ENCODE measurements at places on chromosomes 12 and 14. TPM values are rescaled to one million over a fixed set of nuclear protein-coding genes. Genes with fewer than 3 reads are reported as not detected.

The FGD6 gene
- polyA plus RNA-seq, result 9.9 TPM

The OAS1 gene
- polyA plus RNA-seq, result 15.5 TPM

The BCL2L14 gene
- polyA plus RNA-seq, result 0.58 TPM

The ALX1 gene
- polyA plus RNA-seq, result 55.4 TPM

The PTHLH gene
- polyA plus RNA-seq, result 1.3 TPM

The CLEC1A gene
- polyA plus RNA-seq, result 3.7 TPM

The RNF212B gene
- polyA plus RNA-seq, result 1.9 TPM

- DNase-seq, result no peak
Observed at GRCh38 chr12:86256163-86256562, at the start of gene MGAT4C. Gene MGAT4C (minus strand): TSS chr12:86256391.

- DNase-seq, result peak; percentile 44
Observed at GRCh38 chr12:1691123-1692007, 495 bp downstream of the ADIPOR2 start.

- DNase-seq, result no peak
Observed at GRCh38 chr14:92587700-92588085, 74.1 kb downstream of the RIN3 start.

DNA sequence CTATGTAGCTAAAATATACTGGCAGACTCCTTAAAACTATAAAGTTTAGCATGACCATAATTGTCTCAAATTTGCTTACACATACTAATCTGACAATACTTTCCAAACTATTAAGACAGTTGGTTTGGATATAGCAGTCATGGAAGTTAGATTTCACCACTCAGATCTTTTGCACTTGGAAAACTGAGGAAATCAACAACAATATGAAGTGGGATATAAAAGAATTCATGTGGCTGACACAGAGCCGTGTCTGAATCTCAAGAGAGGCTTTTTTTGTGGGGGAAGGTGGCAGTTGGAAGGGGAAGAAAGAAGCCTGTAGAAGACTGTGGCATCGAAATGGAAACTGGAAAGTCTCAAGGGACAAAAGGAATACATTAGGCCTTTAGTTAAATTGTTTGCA is 166.6 kb upstream of the FLRT2 start:
- DNase-seq, result no peak

GRCh38 chr12:104182144-104182543 is 33.4 kb upstream of the TXNRD1 start:
- no peak for DNase-seq

- DNase-seq, result no peak
Observed at GRCh38 chr12:23066095-23066494, 441.1 kb downstream of the ETNK1 start.

DNA sequence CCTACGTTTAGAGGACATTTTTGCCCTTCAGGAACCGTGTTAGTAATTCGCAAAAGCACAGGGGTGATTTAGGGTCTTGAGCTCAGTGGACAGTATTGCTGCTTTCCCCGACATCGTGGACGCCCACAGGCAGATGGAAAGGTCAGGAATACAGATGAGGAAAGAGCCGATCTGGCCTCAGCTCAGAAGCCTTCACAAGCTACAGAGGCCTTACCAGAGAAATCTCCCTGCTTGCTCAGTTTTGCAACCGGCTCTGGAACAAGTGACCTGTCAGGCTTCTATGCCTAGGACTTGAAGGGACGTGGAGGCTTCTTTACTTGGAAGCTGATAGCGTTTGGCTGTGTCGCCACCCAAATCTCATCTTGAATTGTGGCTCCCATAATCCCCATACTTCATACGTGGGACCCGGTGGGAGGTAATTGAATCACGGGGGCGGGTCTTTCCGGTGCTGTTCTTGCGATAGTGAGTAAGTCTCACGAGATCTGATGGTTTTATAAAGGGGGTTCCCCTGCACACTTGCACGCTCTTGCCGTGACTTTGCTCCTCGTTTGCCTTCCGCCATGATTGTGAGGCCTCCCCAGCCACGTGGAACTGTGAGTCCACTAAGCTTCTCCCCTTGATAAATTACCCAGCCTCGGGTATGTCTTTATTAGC is 332.5 kb downstream of the MED13L start:
- DNase-seq, result no peak

DNA sequence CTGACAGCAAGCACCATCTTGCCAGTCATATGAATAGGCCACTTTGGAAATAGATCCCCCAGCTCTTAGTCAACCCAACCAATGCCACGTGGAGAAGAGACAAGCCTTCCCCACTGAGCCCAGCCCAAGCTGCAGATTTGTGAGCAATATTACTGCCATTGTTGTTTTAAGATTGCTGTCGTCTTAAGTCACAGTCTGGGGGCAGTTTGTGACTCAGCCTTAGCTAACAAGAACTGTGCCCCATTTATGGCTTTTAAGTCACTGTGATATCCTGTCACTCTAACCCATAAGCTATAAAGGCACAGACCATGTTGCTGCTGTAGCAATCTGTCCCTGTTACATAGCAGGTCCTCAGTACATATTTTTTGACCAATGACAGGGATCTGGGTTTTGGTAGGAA is 464.2 kb downstream of the MED13L start:
- no peak for DNase-seq

DNA sequence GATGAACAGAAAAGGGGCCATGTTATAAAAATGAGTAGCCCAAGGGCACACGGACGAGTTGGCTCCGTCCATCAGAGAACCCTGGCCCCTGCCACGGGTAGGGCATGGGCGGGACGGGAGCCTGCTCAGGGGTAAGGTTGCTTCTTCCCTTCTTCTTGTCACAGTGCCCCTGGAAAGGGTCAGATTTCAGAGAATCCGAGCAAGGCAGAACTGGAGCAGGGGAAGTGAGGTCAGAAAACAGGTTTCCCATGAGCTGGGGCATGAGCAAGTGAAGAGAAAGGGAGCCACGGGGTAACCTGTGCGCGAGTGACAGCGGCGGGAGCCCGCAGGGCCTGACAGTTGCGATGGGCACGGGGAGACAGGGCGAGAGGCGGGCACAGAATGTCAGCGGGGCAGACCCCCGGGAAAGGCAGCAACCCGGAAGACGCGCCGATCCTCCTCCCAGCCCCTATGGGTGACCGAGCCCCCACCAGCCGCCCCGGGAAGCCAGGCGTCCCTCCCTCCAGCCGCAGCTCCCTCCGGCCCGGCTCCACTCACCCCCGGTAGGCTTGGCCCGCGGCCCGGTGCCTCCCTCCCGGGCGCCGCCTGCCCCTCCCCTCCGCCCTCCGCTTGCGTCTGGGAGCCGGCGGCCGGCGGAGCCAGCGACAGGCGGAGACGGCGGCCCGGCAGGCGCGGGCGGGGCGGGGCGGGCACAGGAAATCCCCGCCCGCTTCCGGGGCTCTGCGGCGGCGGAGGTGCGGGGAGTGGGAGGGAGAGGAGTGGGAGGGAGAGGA is at the start of gene ZNF641:
Gene ZNF641, minus strand, starts transcription at position 671 of the 773 bp plus-strand sequence. CDS start 2,829 bp downstream, outside the sequence.
- peak; percentile 59 for DNase-seq

DNA sequence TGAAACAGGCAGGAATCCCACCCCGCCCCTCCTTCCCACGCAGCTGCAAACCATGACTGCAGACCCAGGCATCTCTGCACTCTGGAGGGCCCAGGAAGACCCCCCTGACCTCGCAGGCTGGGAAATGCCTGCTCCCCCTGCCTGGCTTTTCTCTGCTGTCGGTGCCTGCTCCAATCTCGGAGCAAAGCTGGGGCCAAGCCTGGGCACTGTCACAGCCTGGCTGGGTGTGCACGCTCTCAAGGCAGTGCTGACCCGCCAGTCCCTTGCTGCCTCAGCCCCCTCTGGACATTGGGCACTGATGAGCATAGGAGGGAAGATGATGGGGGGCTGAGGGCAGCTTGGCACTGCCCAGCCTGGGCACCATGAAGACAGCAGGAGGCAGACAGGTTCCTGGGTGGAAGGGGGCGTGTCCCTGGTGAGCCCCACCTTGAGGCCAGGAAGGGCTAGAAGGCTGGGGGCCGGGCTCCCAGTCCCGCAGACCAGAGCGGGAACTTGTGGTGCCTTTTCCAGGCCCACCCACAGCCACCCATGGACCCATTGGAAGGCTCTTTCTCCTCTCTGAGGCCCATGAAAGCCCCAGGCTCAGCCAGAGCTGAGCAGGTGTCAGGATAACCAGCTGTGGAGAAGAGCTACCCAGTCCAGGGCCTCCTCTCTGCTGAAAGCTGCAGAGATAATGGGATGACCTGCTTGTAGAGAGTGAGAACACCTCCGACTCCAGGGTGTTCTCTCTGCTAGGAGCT is 10.7 kb upstream of the ZNF605 start:
- DNase-seq, result no peak

- peak; percentile 11 for DNase-seq
Observed at GRCh38 chr12:106345746-106346145, 11.8 kb upstream of the POLR3B start.

GRCh38 chr12:90515199-90516175 is 439.5 kb downstream of the CCER1 start:
- DNase-seq, result no peak

GRCh38 chr14:97777622-97778355 is 980.6 kb downstream of the VRK1 start:
- no peak for DNase-seq

DNA sequence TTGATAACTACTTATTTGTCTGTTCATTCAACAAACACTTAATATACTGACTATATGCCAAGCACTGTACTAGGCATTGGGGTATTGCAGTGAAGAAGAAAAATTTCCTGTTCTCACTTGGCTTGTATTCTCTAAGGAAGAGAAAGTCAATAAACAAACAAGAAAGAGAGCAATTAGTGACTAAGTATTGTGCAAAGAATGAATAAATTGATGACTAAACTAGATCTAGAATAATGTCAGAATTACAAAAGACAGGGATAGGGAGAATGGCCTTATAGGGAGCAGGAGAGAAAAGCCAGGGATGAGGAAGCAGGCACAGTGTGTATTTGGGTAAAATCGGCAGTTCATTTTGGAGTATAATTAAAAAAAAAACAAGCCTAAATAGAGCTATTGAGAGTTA is 4.2 kb upstream of the LIN7A start:
- no peak for DNase-seq

DNA sequence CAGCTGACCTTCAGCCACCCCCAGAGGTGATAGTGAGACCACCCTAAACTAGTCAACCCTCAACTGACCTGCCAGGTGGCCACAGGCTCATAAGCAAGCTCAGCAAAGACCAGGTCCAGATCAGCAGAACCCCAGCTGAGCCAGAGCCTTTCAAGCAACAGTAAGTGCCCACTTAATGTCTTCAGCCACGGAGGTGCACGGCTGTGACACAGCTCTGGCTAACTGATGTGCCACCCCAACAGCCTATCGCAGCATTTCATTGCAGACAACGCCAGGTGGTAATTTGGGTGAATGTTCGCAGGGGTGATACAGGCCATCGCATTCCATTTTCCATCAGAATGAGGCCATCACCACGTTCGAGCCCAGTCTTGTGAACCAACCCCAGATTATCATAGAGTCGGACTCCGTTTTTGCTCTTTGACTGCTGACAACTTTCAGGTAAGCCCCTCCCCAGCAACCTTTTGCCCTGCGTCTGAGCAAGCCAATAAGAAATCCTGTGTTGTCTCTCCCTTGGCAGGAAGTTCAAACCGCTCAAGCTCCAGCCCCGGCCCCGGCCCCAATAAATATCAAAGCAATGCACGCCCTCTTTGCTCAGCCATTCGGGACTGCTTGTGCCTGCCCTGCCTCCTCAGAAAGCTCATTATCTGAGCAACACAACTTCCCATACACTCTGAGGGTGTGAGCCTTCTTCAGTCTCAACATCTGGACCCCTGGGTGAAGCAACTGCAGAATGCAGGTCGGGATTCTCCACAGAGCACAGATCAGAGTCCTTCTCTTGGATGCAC is 44.4 kb downstream of the JAG2 start:
- DNase-seq, result no peak

- DNase-seq, result no peak
Observed at GRCh38 chr12:110744151-110744571, 1.5 kb upstream of the PPP1CC start.

DNA sequence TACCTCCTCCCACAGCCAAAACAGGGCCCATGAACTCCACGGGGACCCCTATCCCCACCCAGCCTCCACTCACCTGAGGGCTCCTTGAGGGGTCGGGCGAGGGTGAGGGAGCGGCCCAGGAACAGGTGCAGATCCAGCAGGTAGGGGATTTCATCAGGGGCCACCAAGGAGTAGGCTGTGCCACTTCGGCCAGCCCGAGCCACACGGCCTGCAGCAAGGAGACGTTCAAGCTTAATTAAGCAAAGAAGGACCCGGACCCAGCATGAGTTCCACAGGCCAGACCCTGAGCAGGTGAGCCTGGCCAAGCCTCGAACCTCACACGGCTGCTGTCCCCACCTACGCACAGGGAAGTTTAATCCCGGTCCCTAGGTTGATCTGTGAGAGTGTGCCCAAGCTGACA is 15.6 kb downstream of the DDX54 start:
- no peak for DNase-seq

DNA sequence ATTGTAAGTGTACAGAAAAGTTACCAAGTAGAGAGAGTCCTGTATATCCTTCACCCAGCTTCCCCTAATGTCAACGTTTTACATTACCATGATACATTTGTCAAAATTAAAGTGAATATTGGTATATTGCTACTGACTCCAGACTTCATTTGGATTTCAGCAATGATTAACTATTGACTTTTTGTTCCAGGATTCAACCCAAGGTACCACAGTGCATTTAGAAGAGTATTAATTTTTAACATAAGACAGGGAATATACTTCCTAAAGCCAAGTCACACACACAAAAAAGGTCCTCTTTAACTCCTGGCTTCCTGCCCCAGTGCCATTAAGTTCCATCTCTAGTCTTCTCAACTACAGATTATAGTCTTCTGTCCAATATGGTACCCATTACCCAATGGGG is 75.5 kb upstream of the RBM19 start:
- DNase-seq, result no peak

- DNase-seq, result no peak
Observed at GRCh38 chr12:113222730-113223531, 1.7 kb downstream of the TPCN1 start.

DNA sequence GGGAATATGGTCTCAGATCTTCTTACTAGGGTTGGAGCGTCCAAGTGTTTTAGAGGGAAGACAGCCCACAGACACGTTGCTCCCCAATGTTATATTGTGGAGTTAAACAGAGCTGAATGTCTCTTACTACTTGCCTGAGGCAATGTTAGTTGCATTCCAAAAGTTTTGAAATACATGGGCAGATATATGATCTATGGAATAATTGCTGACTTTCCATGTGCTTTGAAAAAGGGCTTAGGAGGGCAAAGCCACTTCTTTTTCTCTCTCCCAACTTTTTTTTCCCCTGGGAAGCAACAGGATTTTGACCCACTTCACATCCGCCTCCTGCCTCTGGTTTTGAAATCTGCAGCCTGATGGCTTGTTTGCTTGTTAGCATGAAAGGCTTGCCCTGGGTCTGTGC is 33.7 kb upstream of the PAX9 start:
- no peak for DNase-seq

GRCh38 chr14:28542040-28542439 is 224.5 kb upstream of the FOXG1 start:
- DNase-seq, result no peak

DNA sequence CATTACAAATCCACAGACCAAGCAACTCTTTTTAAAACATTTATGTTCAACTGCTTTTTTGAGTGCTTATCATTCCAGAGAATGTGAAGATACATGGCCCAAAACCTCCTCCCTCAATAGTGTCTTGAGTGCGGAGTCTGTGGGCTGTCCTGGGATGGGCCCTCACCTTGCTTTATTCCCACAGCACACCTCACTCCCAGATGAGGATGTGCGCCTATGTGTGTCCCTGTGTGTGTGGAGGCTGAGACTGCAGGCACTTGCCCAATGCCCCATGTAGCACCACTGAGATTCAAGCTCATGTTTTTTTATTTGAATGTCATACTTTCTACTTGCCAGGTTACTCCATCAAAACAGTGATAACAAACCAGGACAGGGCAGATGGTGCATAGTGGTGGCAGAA is 291.7 kb downstream of the CACNA1C start:
- no peak for DNase-seq

All from left renal cortex interstitium (tissue), 4 donors.